ENCODE measurements at places on chromosomes 4 and X. TPM values are rescaled to one million over a fixed set of nuclear protein-coding genes. Genes with fewer than 3 reads are reported as not detected.

DNA sequence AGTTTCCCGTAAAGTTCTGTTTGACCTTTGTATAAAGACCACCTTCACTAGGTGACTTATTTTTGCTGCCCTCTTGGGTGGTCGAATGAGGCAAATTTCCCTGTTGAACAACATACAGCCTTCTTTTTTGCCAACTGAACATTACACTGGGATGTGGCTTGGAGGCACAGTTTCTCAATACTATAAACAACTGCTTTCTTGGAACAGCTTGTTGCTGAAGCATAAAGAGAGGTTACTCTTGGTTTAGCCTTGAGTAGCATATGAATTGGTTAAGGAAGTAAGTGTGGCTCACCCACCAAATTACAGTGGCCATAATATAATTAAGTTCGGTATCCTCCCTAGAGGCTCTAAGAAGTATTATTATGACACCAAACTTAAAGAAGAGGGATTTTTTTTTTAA, 40.0 kb downstream of the HHIP start:
- DNase-seq: no peak

- peak; percentile 70 for DNase-seq
Observed at GRCh38 chrX:154827194-154828015, 7.1 kb downstream of the SMIM9 start.

GRCh38 chrX:47296766-47297365, 64.1 kb downstream of the USP11 start:
- no peak for DNase-seq

FREM3 gene
- polyA plus RNA-seq: not detected

- DNase-seq: no peak
Observed at GRCh38 chr4:137997496-137997895, 244.7 kb downstream of the SLC7A11 start.

CLTRN gene
- 0.35 TPM for polyA plus RNA-seq

OPHN1 gene
- polyA plus RNA-seq: 0.03 TPM

GRCh38 chr4:13888112-13888511, 260.6 kb upstream of the BOD1L1 start:
- no peak for DNase-seq

TMEM164 gene
- polyA plus RNA-seq: 9.4 TPM

DNA sequence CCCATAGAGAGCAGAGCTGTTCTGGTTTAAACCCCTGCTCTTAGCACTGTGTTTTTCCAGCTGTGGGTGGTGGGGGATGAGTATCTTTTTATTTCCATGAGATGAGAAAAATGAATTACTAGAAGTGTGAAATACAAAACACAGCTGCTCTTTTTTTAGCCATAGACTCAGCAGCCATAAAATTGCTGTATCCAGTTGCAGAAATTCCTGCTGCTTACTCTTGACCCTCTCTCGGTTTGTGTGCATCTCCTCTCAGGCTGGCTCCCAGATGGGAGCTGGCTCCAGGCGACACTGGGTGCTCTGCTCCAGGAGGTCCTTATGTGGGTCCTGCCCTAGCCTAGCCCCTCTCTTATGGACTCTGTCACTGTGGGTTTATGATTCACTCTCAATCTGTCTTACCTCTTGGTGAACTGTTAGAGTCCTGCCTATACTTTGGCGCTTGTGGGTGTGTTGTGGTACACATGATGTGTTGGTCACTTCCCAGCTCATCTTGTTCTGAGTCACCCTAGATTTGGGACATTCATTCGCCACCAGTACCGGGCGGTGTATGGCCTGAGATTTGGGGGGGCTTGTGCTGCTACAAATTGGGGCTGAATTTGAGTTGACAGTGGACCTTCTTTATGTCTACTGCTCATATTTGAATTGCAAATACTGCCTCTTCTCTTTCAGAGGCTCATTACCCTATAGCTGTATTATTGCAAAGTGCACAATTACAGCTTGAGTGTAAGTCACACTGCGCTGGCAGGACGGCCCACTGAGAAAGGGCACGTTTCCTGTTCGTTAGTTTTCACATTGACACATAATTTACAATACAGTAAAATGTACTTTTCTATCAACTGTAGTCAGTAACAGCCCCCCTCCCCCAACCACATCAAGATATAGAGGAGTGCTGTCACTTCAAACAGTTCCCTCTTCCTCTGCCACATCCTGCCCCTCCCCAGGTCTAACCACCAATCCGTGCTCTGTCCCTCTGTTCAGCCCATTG, 46.9 kb upstream of the MSANTD1 start:
- peak; percentile 35 for DNase-seq

GRCh38 chrX:69130439-69130838, 34.8 kb downstream of the PJA1 start:
- DNase-seq: no peak

- no peak for DNase-seq
Observed at GRCh38 chr4:148312956-148313490, 129.2 kb downstream of the NR3C2 start.

DCLK2 gene
- 1.7 TPM for polyA plus RNA-seq

PF4V1 gene
- 2.0 TPM for polyA plus RNA-seq

DNA sequence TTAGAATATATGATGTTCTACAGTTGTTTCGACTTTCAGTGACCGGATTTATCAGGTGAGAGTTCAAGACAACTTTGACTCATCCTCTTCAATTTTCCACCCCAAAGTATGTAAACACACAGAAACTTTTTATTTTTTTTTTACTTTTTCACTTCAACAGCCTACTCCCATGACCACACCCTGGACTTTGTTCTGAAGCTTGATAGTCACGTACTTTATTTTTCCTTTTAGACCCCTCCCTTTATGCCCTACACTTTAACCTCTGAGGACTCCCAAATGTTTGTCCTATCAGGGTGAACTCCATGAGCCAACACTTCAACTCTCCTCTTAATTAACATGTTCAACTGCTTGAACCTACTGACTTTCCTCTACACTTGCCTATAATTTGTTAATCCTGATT, 2.5 kb upstream of the DDX60 start:
- no peak for DNase-seq

DNA sequence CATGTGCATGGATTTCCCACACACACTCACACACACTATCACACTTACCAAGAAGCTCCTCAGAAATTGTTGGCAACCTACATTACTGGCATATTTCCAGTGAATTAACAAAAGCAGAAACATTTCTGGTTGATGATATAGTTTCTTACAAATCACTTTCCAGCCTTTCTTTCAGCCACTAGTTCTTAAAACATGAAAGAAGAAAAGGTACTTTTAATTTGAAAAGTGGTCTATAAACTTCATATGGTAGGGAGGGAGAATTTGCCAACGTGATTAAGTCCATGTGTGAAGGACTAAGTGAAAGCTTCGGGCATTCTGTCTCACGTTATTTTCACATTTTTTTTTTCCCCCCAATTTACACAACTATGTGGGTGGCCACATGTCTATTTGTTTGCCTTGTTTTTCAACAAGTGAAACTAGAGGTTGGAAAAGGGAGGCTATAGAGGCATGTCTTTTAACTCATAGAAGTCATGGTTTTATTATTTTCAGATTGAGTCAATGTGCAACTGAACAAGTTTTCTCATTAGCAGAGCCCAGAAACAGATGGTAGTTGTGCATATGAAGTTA, 832.1 kb upstream of the INTU start:
- no peak for DNase-seq

DNA sequence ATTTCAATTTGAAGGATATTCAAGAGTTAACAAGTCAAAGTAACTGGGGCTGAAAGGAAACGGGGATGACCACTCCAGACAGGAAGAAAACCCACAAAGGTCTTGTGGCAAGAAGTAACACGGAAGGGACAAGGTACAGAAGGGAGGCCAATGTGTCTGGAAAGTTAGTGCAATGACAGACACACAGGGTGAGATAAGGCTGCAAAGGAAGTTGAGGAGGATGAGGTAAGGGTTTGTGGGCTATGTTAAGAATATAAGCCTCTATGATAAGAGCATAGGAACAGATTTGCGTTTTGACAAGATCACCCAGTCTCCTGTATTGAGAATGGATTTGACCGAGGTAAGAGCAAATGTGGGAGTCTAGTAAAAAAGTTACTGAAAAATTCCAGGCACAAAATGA, 21.9 kb upstream of the EMCN start:
- no peak for DNase-seq

DNA sequence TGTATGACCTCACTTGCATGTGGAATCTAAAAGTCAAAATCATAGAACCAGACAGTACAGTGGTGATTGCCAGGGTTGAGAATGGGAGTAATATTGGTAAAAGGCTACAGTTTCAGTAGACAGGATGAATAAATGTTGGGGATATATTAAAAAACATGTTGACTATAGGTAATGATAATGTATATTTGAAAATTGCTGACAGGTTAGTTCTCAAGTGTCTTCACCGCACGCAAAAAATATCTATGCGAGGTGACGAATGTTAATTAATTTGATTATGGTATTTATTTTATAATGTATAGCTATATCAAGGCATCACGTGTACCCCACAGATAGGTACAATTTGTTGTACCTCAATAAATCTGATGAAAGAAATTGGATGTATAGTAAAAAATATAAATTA, 909.6 kb upstream of the NDST4 start:
- no peak for DNase-seq

DNA sequence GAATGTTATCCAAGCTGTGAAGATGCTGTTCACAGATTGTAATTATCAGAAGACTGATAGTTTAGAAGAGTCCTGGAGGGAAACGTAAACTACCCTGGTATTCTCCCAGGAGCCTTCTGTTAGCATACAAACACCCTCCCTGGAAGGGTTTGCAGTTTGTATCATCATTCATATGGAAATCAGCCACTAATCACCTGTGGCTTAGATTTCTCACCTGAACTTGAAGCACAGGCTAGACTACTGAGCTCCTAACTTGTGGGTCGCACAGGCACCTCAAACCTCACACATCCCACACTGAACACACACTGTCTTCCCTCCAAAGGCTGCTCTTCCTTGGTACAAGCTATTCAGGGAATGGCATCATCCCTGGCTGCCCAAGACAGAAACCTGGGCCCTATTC, 30.7 kb downstream of the SHISA3 start:
- no peak for DNase-seq

DNA sequence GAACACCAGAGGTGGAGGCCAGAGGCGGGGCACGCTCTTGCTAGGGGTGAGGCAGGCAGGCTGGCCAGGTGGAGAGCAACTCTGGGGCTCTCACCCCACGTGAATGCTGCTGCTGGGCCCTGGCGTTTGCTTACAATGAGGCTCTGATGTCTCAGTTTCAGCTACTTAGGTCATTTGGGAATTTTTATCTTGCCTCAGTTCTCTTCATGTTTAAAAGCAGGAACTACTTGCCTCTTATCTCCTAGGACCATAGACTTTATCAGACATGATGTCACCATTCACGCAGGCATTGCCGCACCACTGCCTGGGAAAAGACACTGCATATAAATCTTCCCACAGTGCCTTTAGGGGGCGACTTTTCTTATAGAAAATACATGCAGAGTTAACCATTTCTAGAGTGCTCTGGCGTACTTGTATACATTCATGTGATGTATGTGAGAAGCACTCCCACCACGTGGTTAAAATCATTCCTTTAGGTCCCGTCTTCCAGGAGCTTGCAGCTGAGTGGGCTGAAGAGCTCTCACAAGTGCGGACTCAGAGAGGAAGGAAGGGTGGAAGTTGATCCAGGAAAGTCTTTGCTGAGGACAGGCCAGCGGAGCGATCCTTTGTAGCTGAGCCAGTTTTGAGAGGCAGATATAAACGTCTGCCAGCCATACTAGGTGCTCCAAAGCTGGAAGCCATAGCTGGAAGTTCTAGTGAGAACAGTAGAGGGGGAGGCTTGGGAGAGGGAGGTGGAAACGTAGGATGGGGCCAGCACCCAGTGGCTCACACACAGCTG, 84.3 kb upstream of the CLDN34 start:
- peak; percentile 10 for DNase-seq

DNA sequence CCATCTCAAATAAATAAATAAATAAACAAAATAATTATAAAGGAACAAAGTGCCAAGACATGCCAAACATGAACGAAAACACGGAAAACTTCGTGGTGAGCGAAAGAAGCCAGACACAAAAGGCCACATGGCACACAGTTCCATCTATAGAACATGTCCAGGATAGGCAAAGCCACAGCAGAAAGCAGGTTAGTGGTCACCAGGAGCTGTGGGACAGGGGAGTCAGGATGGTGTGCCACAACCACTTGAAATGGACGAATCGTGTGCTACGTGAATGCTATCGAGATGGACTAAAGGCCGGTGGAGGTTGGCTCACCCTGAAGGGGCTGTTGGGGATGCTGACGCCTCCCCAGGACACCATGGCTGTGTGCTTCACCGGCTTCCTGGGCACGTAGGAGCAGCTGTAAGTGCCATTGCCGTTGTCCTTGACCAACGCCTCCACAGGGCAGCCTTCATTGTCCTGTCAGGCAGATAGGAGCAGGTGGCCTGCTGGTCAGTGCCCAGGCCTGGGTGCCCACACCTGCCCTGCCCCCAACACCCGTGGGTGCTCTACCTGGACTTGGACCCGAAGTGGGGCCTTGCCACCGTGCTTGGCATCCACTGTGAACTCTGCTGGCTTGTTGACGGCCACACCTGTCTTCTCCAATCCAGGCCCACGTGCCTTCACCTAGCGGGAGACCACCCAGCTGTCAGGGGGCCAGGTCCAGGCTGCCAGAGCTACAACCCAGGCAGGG, 10.6 kb downstream of the FLNA start:
- no peak for DNase-seq

- no peak for DNase-seq
Observed at GRCh38 chrX:6909396-6909795, 238.1 kb upstream of the STS start.

SPANXA1 gene
- not detected for polyA plus RNA-seq

DNA sequence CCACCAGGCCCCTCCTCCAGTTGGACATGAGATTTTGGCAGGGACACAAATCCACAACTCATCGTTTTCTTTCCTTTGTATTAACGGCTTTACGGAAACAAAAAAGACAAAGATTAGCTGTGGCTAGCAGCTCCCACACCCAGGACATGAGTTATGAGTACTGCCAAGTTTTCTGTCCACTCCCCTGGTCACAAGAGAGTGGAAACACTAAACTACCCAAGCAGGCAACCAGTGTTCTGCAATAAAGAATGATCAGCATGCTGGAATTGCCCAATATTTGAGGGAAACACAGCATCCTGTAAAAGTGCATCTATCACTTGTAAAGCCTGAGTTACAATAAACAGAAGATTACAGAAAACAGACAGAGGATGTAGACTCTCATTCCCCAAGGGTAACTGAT, 358.4 kb downstream of the NLGN4X start:
- DNase-seq: no peak

GRCh38 chr4:7830747-7831146, 108.9 kb downstream of the AFAP1 start:
- no peak for DNase-seq

PAGE2 gene
- not detected for polyA plus RNA-seq

- no peak for DNase-seq
Observed at GRCh38 chrX:107171369-107172102, 34.7 kb downstream of the NUP62CL start.

DNA sequence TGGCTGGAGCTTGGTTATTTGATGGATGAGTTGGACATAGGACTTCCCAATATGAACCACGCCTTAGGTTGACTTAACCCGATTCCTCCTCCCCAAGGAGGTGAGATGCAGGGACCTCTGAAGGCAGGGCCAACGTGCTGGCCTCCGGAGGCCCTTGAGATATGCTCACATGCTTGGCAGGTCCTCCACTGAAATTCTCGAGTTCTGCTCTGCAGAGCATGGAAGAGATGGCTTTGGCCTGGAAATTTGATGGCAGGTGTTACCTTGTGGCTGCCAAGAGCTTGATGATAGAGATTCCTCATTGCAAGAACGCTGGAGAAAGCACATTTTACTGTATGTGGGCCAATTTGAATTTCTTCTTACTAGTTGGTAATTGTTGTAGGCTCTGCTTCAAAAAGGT, 117.4 kb upstream of the LIMCH1 start:
- DNase-seq: no peak

RBPJ gene
- polyA plus RNA-seq: 10.6 TPM

CBR4 gene
- polyA plus RNA-seq: 8.2 TPM

Measured in B cell (primary cell).